ENCODE measurements at places on chromosomes 3 and 15.

DNA sequence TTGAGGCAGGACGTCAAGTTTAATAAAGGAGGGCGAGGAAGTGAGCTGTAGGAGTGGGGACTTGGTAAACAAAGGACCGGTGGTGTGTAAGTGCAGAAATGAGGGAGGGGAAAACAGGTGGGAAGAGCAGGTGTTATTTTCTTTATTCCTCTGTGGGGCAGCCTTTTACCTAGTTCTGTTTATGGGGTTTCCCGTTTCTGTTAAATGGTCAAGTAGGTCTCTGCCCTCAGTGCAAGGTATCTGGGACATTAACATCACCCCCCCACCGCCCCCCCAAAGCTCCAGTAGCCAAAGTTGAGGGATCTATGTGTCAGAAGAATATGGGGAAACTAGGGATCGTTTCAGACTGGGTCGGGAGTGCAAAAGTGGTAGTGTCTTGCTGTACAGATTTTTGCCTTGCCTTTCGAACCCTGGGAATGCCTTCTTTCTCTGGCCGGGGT, 893 bp downstream of the MGA start:
- peak; percentile 6 for DNase-seq

- DNase-seq = no peak
Measured at GRCh38 chr3:30864132-30864531, 30.3 kb downstream of the GADL1 start.

DNA sequence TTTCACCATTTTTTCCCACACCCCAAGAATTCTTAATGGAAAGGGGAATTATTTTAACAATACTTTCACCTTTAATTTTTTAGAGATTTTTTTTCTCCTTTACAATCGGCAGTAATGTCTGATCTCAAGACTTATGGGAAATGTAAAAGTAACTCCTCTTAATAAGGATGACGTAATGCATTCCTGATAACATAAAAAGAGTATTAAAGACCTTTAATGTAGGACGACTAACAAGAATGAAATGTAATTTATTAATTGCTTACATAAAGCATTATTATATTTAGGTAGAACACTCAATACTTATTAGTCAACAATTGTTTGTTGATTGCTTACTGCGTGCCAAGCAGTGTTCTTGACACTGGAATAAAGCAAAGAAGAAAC, 416.8 kb upstream of the NAALADL2 start:
- DNase-seq = peak; percentile 1

GRCh38 chr15:75721480-75721922, 8.9 kb upstream of the CSPG4 start:
- DNase-seq = no peak

- no peak for DNase-seq
Measured at GRCh38 chr3:120276767-120277166, 8.3 kb downstream of the GPR156 start.

GRCh38 chr3:178325330-178325729, 210.9 kb upstream of the KCNMB2 start:
- DNase-seq = no peak

DNA sequence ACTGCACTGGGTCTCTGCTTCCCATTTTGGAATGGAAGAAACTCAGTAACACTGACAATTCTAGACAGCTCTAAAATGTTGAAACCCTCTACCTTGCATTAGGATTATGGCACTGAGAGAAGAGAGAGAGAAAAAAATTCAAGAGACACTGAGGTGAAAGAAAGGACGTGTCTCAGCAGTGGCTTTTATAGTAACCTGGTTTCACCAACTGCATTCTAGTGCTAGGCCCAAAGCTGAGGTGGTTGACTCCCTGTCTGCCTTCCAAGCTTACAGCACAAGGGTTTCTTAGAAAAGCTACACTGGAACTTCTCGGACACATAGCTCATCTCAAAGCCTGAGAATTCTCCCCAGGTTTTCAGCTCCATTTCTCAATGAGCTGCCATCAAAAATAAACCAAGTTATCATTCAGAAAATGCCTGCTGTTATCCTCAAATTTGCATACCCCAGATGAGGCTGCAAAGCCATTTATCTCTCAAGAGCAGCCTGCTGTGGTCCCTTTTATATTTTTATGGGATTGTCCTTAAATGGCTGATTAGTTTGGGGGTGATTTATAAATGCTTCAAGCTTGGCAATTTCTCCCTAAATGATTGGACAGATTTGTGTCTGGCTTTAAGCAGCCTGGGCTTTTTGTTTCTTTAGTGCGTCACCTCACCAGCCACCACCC, 279.9 kb downstream of the EBLN2 start:
- DNase-seq = no peak

DNA sequence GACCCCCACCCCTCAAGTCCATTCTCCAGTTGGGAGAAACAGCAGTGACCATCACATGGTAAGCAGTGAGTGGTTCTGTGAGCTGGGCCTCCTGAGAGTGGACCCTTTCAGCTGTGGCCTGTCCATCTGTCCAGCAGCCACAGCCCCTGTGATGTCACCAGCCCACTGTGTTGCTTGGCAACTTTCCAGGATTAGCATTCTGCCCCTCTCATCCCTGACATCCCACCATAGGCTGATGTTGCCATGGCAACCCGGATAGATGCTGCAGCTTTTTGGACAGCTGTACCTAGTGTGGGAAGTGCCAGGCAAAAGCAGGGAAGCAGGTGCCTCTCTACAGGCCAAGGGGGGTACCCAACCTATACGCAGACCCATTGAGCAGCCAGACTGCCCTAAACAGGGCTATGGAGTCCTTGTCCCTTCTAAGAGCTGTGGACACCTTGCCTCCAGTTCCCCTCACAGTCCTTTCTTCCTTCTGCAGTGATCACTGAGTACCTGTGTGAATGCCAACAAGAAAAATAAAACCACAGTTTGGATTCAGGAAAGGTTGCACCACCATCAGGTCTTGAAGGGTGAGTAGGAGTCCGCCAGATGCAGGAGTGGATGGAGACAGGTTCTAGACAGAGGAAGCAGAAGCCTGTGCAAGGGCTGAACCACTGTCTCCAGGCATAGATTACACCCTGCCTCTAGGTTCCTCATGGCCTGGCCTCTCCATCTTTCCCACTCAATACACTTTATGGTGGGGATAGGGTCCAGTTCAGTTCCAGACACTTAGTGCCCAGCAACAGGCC, at the start of gene DNAH1:
TSS of gene DNAH1 (plus strand) at position 343 of the 788 bp plus-strand sequence. CDS start 6,124 bp downstream, outside the sequence.
- no peak for DNase-seq

GRCh38 chr3:191301017-191301416, 28.2 kb upstream of the CCDC50 start:
- no peak for DNase-seq

- no peak for DNase-seq
Measured at GRCh38 chr15:56291741-56292140, 48.1 kb upstream of the RFX7 start.

DNA sequence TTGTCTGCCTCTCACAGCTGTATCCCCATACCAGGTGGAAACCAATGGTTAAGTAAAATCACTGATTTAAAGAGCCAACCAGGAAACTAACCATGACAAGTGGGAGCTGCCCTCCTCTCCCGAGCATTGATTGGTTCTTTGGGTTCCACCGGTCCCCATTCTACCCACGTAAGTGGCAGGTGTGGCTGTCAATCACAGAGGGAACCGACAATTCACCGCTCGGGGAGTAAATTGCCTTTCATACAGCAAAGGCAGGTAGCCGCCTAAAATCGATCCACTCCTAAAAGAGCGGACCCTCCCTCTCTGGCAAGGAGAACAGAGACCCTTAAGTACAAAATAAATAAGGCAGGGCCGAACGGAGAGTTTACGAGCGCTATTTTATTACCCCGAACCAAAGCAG, 1.2 kb downstream of the ERC2 start:
- peak; percentile 47 for DNase-seq

- DNase-seq = no peak
Measured at GRCh38 chr3:44436181-44436580, 41.3 kb downstream of the ZNF445 start.

- DNase-seq = no peak
Measured at GRCh38 chr15:98966091-98966787, 41.4 kb downstream of the PGPEP1L start.

DNA sequence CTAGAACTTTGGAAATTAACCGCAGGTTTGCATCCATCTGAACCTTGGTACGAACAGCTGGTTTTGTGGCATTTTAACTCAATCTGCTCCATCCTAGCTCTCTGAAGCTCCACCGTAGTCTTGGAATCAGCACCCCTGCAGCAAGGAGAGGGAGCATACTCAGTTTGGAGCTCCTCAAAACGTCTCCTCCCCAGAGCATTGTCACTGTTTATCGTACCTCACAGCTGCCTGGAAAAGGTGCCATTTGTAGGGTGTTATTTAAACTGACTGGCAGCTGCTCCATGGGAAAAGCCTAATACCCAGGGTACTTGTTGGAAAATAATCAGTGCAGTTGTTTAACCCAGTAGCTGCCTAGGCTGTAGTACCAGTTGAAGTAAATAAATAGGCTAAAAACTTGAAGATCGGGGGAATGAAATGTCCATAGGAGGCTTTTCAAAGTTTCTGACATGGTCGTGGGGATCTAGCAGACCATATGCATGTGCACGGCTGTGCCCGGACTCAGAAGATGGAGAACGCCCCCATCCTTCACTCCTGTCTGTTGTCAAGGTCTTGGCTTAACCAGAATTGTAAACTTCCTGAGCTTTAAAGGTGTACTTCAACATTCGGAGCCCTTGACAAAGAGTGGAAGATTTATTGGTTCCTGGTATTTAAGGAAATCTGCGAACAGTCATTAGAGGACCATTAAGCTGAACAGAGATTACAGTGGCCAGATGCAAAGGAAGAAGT, 43.9 kb downstream of the GHSR start:
- DNase-seq = no peak

DNA sequence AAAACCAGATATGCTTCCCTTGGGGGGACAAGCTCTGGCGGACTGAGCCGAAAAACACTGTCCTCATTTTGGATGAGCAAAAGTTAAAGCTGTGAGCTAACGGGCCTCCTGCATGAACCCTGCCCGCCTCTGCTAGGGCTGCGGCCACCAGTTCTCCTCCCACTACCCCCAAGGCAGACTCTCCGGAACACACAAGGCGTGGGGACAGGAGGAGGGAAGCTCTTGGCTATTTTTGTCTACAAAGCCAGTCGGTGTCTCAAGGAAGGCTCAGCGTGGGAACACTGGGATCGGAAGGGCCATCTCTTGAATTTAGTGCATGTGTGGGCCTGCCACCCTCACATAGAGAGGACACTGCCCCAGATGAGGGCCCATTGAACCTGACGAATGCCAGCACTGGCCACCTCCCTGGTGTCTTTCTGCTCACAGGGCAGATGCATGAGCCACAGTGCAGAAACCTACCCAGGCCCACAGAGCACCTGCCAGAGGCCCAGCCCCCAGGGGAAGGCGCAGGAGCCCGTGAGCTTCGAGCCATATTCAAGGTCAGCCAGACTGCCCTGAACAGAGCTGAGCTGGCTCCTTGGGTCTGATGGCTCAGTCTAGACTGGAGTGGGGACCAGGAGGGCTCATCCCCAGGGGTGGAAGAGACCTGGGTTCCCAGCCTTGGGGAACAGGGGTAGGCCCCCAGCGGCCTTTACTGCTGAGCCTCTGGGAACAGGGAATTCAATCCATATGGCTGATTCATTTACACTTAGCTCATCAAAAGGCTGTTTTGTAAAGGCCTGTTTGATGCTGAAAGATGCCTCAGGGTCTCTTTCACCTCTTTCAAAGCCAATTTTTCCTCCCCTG, 38.3 kb downstream of the HCN4 start:
- DNase-seq = no peak

DNA sequence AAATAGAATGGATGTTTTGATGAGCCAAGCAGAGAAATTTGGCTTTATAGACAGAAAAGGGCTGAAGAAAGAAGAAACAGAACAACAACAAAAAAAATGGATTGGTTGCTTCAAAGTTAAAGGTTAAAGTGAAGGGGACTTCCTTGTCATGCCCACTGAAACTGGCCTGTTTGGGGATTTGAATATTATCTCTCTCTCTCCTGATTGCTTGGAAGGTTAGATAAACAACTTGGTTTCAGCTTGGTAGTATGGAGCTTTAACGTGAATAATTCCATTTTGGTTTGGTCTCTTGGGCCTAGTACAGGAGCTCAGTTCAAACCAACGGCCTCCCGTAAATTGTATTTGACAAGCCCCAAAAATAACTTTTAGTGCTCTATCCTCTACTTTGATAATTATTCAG, 70.8 kb upstream of the MBNL1 start:
- no peak for DNase-seq

GRCh38 chr3:17444865-17445264, 297.6 kb downstream of the TBC1D5 start:
- DNase-seq = no peak

DNA sequence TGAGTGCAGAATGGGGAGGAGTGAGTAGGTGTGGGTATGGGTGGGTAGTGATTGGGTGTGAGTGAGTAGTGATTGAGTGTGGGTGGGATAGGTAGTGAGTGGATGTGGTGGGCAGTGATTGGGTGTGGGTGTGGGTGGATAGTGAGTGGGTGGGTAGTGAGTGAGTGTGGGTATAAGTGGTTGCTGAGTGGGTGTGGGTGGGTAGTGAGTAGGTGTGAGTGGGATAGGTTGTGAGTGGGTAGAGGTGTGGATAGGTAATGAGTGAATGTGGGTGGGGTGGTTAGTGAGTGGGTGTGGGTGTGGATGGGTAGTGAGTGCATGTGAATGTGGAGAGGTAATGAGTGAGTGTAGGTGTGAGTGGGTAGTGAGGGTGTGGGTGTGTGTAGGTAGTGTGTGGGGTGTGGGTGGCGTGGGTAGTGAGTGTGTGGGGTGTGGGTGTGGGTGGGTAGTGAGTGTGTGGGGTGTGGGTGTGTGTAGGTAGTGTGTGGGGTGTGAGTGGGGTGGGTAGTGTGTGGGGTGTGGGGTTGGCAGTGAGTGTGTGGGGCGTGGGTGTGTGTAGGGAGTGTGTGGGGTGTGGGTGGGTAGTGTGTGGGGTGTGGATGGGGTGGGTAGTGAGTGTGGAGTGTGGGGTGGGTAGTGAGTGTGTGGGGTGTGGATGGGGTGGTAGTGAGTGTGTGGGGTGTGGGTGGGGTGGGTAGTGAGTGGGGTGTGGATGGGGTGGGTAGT, 5.3 kb downstream of the MINAR1 start:
- DNase-seq = no peak

DNA sequence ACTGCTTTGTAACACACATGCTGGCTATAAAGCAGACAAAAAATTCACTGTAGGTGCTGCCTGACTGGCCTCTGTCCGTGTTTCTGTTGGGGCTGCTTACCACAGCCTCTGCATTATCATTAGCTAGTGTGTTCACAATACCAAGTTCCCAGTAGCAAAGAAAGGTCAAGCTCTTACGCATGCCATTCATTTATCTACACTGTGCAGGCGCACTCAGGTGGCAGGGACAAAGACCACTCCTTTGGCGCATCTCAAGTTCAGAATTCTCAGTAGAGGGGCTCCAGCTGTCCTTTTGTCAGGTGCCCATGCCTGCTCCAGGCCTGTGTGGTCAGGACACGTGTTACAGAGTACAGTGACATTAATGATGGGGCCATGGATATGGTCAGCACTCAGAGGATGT, 22.3 kb downstream of the MLH1 start:
- DNase-seq = no peak

DNA sequence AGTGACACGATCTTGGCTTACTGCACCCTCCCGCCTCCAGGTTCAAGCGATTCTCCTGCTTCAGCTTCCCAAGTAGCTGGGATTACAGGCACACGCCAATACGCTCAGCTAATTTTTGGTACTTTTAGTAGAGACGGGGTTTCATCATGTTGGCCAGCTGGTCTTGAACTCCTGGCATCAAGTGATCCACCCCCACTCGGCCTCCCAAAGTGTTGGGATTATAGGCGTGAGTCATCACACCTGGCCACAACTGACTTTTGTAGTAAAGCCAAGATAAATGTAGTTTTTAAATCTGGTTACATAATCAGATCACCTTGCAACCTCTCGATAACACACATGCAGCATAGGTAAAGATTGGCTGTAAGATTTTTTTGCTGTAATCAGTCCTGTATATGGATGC, 657.5 kb upstream of the DPPA4 start:
- no peak for DNase-seq

- no peak for DNase-seq
Measured at GRCh38 chr3:8191406-8191805, 310.2 kb upstream of the LMCD1 start.

GRCh38 chr3:122076491-122077292, 21.5 kb downstream of the CD86 start:
- DNase-seq = no peak

Data from hindlimb muscle (tissue), 1 donor.